ENCODE measurements at places on chromosomes 2 and 18.

DNA sequence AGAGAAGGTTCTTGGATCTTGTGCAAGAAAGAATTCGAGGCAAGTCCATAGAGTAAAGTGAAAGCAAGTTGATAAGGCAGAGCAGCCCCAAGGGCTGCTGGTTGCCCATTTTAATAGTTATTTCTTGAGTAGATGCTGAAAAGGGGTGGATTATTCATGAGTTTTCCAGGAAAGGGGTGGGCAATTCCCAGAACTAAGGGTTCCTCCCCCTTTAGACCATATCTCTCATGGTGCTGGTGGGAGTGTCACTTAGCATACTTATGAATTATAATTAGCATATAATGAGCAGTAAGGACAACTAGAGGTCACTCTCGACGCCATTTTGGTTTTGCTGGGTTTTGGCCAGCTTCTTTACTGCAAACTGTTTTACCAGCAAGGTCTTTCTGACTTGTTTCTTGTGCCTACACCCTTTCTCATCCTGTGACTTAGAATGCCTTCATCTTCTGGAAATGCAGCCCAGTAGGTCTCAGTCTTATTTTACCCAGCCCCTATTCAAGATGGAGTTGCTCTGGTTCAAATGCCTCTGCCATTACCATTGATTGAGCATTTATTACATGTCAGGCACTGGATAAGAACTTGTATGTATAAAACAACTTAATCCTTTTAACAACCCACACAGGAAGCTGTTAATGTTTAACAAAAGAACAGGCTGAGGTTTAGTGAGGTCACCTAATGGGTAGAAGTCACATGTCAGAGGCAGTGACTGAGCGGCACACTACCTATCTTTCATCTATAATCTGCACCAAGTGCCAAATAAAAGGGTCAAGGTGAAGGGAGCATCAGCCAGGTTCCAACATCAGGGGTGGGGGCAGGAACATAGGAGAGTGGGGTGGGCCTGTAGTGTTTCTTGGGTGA is 250.9 kb downstream of the ICOS start:
- peak; percentile 68 for DNase-seq

DNA sequence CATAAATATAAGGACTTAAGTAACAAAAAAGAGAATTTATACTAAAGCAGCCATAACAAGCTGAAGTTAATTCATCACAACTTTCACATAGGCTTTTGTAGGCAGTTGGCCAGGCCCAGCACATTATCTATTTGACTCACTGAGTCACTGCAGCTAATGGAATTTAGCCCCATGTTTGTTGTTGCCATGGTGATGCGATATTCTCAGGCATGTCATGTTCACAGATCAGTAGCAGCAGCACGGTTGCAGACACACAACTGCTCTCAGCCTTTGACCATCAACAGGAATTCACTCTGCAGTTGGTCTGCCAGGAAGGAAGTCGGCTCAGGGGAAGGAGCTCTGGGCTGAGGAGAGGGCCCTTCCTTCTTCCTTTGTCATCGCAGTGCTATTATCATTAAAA is 639.8 kb downstream of the TMEM182 start:
- peak; percentile 92 for DNase-seq

DNA sequence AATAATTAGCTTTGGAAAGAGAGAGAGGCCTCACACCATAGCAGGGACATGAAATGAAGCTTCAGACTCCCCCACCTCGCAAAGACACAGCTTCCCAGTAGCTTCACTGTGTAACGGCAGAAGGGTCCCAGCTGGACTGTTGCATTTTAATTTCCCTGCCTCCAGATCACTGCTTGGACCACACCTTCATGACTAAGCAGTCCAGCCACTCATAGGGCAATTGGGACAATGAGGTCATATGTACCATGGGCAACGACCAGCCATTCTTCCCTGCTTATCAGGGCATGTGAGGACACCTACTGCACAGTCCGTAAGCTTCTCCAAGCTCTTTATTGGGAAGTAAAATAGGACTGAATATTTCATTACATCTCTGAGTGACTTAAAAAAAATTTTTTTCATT is 183.0 kb downstream of the MREG start:
- DNase-seq = no peak

DNA sequence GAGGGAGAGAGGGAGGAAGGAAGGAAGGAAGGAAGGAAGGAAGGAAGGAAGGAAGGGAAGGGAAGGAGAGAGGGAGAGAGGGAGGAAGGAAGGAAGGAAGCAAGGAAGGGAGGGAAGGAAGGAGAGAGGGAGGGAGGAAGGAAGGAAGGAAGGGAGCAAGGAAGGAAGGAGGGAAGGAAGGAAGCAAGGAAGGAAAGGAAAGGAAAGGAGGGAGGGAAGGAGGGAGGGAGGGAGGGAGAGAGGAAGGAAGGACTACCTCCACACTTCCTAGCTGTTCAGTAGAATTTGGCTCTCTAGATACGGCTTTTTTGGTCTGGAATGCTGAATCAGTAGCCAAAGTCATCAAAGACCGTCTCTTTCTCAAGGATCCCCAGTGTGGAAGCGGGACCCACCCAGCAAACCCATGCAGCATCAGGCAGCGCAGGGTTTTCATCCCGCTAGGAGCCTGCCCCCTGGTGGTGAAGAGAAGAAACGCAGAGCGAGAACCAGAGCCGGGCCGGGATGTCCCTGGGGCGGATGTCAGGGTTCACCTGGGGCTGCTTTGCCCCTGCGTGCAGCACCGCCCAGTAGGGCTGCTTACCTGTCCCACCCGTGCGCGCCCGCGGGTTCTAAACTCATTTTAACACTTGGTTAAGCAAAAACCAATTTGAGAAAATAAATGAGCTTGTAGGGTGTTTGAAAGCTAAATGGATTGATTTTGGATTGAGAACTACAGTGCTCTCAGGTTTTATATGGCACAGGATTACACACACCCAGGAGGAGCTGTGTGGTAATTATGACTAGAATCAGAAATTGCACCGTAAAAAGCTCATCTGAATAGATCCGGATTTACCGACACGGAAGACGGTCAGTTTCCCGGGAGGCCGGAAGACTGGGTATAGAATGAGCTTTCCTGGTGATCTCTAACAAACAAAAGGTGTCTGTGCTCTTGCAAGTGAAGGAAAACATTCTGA is 48.1 kb upstream of the ARL4C start:
- DNase-seq = no peak

DNA sequence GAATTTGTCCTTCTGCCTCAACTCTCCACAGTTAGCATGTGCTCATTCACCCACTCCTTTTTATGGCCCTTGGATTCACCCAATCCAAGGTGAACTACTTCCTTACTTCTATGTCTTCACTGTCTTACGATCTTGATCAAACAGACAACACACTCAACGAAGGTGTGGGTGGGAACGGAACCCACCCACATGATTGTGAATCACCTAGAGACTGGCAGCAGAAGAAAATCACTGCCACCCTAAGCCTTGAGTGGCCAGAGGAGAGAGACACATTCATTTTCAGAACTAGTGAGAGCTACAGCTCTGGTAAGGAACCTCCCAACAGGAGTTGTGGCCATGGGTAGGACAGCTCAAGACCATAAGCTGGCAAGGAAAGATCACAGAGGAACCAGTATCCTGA is 194.3 kb downstream of the PLCL1 start:
- no peak for DNase-seq

DNA sequence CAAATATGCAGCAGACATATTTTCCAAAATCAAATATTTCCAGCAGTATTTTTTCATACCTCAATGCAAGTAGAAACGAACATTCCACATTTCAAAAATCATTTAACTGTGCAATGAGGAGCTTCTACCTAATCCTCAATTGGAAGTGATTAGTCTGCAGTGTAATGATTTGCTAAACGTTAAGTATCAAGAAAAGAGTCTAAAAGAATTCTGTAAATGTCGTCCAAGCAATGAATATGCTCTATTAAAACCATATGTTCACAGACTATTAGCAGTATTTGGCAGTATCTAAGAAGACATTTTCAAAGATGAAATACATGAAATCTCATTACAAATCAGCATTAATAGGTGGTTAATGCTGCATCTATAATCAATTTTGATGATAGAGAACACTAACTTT is 15.9 kb downstream of the DYM start:
- DNase-seq = no peak

DNA sequence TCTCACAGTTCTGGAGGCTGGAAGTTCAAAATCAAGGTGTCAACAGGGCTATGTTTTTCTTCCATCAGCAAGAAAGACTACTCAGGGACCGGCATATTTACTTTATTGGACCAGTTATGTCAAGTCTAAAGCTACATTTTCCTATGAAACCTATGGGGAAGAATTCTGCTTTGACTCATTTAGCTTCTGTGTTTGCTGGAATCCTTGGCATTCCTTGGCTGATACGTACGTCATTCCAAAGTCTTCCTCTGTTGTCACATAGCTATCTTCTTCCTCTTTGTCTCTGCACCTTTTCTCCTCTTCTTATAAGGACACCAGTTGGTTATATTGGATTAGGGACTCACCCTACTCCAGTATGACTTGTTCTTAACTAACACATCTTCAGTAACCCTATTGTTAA is 137.4 kb upstream of the FBXO11 start:
- DNase-seq = no peak

- peak; percentile 18 for DNase-seq
These were observed 134.8 kb downstream of the GCA start for GRCh38 chr2:162478721-162479129.

GRCh38 chr2:117942551-117942950 is 71.3 kb downstream of the CCDC93 start:
- DNase-seq = no peak

DNA sequence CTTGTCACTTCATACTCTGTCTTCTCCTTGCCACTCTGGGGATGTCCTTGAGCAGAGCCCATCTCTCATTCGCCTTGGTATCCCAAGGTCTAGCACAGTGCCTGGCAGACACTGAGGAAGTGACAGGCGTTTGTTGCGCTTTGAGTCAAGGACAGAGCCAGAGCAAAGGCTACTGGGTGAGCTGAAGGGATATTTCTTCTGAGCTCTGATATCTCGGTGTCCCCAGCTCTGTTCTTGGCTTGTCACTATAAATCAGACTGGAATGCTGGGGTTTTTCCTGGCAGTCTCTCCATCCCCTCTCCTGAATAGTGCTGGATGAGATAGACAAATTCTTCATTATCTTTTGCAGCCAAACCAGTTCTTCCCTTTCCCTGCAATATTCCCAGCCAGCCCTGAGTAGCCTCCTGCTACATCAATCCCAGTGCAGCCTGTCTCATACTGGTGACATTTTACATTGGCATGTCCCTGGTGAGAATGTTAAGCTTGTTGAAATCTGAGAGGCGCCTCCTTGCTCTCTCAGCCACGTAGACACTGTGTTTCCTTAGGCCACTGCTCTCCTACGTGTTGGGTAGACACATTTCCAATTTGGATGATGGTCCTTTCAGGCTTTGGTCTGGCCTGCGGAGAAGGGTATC is 61.7 kb downstream of the CTIF start:
- no peak for DNase-seq

DNA sequence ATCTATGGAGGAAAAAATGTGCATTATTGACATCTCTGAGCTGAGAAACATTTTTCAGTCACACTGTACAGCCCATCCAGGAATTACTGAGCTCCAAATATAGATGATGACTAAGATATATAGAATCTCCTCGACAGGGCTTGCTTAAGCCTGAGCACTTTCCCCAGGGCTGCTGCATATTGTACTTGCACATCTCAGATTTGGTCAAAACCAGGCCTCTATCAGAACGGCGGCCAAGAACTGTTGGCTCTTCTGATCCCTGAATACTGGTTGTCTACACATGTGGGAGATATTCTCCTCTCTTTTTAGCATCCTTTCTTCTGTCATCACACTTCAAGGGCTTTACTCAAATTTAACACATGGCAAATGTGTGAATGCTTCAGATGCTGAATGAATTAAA is 201.5 kb upstream of the SLC35G4 start:
- DNase-seq = no peak

DNA sequence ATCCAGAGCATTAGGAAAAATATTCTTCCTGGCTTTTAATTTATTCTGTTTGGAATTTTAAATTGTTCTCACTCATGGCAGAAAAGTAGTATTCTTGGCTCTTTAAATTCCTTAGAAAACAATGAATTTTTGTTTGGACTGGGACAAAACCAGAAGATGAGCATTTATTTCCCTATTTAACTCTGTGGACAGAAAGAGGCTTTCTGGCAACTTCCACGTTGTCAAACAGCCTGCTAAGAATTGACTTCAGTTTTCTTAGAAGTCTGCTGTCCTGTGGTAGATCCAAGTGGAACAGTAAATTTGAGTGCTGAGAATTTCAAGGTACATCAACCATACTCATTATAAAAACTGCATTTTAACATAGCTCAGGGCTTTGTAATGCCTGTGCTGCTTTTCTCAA is 83.8 kb downstream of the MGAT5 start:
- DNase-seq = no peak

DNA sequence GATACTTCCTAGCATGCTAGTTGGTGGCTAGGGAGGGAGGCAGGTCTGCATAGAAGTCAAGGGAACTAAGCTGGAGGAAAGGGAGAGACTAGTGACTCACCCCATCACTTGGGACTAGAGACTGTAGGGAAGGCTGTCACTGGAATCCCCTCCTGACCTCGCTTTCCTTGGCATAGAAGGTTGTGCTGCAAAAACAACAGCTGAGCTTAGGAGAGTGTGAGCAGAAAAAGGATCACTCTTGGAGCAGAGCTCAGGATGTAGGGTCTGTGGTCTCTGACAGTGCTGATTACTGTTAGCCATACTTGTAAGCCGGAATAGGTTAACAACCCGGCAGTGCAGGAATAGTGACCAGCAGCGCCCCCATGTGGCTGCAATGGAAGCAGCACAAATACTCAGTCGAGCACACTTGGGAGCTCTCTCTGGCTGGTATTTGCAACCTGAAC is 66.9 kb upstream of the SMAD2 start:
- DNase-seq = no peak

DNA sequence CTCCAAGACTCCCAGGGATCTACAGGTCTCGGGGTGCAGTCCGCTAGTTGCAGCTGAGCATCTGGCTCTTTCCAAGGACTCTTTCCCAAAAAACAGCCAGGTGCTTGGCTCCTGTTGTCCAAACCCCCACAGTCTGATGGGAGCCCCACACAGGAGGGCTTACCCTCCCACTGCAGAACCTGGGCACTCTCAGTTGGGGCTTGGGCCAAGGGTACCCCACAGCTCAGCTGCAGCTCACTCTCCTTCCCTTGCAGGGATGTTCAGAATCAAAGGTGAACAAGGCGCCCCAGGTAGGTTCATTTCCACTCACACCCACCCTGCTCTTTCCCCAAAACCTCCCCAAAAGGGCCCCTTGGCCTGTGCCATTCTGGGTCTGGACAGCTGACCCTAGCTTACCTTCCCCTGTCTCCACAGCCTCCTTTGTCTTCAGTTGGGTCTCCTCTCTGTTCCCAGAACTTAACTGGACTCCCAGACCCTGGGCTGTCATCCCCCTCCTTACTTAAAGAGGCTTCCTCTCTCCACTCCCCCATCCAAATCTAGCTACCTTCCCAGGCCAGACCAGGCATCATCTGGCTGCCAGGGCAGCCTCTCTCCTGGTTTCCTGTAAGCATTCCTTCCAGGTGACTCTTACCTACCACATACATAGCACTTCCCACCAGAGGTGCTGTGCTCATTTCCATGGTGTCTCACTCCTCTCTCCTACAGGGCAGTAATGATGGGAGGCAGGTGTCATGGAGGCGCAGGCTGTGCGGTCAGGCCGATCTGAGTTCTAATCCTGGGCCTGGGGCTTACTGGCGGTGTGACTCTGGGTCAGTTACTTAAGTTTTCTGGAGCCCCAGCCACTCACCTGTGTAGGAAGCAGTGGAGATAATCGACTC is 29.5 kb downstream of the MARCO start:
- DNase-seq = no peak

All from epithelial cell of proximal tubule (primary cell).